ENCODE measurements at places on chromosomes 13 and 19.
A peak's percentile ranks its signal among the peaks of the same experiment; 100 is the strongest.

DNA sequence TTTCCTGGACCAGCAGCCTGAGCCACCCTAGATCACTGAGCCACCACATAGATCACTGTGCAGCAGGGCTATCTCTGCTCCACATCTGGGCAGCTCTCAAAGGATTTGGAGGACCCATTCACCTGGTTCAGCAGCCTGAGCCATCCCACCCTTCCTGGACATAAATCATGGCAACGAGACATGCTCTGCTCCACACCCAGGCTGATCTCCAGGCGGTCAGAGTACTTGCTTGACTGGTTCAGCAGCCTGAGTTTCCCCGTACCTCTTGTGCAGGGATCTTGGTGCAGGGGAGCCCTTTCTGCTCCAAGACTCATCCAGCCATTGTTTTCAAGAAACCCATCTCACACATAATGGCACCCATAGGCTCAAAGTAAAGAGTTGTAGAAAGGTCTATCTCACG is 195.3 kb downstream of the LIG4 start:
- DNase-seq, result no peak

DNA sequence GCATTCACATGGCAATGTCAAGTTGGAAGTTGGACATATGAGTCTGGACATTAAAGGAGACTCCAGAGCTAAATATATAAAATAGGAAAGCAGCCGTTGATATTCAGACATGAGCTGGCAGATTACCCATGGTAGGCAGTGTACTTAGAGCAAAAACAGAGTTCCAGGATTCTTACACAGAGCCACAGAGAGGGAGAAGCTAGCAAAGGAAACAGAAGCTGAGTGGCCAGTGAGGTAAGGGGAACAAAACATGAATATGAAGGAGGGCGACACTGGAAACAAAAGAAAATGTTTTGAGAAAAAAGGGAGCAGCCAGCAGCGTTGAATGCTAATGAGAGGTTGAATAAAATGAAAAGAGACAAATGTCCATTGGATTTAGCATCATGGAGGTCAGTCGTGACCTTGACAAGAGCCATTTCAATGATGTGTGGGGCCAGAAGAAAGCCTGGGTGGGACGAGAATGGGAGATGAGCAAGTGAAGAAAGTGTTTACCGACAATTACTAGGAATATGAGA is 198.4 kb downstream of the POU4F1 start:
- no peak for DNase-seq

DNA sequence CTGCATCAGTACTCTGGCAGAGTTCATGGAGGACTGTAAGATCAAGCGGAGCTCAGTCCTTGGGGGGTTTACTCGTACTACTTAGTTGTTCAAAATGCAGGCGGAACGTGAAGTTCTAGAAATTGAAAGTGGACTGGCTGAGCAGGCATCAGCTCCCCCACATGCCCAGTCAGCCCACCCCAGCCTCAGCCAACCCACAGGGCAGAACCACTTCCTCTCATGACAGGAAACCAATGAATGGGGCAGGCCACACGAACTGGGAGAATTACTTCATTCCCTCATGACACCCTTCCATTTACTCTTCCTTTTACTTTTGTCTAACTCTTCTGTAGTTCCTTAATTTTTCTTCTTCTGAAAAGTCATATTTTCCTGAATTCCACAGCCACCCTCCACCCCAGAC is 71.9 kb downstream of the FLT1 start:
- DNase-seq, result peak; percentile 89

GRCh38 chr19:5050067-5050656 is 81.2 kb downstream of the KDM4B start:
- DNase-seq, result no peak

- DNase-seq, result no peak
Measured at GRCh38 chr13:106696719-106697118, 128.8 kb upstream of the ARGLU1 start.

- DNase-seq, result no peak
Measured at GRCh38 chr19:583968-584239, 5.8 kb upstream of the HCN2 start.

- no peak for DNase-seq
Measured at GRCh38 chr13:23578411-23579071, 8.3 kb downstream of the TNFRSF19 start.

DNA sequence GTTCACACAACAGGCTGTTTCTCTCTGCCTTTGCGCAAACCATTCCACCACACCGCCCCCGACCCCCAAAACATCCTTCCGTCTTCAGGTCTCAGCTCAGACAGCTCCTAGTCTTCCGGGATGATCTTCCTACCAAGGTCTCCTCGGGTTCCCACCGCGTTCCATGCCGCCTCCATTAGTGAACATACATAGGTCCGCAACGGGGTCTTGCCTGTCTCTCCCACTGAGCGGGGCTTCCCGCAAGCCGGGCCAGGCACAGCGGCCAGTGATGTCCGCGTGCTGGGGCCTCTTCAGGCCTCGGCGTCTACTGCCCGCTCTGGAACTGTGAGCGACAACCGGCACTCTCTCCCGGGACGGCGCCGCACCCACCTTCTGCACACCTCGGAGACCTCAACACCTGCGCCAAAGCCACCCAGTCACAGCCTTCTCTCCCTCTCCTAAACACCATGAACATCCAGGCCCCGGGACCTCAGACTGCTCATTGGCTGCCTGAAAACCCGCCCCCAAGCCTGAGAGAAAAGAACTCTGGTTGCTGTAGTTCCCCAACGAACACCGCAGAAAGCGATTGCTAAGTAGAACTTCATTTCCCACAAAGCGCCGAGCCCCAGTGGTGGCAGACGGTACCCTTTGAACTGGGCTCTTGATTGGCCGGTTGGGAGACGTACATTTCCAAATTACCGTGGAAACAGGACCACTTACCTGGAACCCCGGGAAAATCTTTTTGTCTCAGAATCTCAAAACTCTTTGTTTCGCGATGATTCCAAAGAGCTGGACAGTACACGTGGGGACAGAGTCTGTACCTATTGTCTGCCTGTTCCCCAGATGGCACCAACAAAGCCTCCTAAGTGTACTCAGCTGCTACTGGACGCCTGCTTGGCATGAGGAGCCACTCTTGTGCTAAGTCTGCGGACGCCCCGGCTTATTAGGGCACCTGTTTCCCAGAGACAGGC is 9.5 kb downstream of the DYRK1B start:
- DNase-seq, result peak; percentile 84

DNA sequence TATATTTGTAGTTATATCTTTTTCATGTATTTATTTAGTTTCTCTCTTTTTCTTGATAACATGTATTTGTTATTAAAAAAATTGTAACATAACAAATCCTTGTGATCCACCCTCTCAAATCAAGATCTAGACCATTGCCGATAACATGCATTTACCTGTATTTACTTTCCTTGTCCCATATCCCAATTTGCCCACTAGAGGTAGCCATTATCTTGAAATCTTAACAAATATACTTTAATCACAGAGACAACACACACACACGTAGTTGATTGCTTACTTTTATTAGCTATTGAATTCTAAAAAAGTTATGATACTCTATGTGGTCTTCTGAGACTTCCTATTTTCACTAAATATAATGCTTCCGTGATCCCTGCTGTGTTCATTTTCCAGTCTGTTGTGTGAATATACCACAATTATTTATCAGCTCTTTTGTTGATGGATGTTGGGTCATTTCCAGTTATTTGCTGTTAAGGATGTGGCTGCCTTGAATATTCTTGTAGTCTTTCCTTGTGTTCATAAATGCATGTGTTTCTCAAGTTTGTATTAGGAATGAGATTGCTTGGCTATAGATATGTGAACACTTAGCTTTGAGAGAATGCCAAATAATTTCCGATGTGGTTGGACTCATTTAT is 31.3 kb upstream of the ZMYM2 start:
- no peak for DNase-seq

DNA sequence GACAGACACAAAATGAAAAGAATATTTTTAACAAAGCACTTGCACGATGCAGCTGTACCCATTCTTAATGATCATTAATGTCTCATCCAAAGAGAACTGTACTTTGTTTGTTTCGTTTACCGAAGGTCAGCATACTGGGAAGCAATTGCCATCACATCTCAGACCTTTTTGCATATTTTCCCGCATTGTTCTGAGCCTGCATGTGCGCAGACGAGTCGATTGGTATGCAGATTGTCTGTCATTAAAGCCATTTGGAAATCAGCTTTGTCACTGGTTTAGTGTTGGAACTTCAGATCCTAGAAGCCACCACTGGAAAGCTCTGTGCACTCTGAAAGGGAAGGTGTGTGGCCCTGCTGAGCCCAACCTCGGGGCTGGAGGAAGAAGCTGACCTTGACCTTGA is 15.6 kb downstream of the SPACA7 start:
- DNase-seq, result no peak

- no peak for DNase-seq
Measured at GRCh38 chr19:18109733-18110608, 12.4 kb downstream of the MAST3 start.

GRCh38 chr13:95678967-95679366 is 2.0 kb downstream of the DNAJC3 start:
- DNase-seq, result no peak

- no peak for DNase-seq
Measured at GRCh38 chr13:77359171-77359570, 32.3 kb upstream of the MYCBP2 start.

DNA sequence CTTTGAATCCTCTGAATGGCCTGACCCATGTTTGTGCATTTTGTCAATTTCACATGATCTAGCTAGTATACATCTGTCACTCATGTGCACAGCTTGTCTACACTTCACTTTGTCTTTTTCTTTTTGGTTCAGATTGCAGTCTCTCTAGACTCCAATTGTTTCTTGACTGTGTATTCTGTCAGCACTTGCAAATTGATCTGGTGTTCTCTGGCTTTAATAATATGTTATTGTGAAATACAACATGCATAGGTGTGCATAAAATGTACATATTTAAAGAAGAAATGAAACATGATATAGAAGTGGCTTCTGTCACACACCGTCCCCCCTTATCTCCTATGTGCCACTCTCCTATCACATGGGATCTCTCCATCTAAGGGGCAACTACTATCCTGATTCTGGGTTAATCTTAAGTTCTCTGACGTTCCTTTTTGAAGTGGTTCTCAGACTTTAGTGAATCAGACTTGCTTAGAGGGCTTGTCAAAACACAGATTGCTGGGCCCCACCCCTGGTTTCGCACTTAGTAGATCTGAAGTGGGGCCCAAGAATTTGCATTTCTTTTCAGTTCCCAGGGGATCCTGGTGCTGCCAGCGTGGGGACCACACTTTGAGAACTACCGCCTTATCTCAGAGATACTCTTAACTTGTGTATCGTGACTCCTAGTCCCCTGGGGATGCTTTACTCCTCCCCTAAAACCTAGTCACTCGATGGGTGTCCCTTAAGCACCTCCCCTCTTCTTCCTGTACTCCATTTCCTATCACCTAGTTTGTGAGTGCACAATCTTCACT is 5.8 kb downstream of the KRTDAP start:
- no peak for DNase-seq

DNA sequence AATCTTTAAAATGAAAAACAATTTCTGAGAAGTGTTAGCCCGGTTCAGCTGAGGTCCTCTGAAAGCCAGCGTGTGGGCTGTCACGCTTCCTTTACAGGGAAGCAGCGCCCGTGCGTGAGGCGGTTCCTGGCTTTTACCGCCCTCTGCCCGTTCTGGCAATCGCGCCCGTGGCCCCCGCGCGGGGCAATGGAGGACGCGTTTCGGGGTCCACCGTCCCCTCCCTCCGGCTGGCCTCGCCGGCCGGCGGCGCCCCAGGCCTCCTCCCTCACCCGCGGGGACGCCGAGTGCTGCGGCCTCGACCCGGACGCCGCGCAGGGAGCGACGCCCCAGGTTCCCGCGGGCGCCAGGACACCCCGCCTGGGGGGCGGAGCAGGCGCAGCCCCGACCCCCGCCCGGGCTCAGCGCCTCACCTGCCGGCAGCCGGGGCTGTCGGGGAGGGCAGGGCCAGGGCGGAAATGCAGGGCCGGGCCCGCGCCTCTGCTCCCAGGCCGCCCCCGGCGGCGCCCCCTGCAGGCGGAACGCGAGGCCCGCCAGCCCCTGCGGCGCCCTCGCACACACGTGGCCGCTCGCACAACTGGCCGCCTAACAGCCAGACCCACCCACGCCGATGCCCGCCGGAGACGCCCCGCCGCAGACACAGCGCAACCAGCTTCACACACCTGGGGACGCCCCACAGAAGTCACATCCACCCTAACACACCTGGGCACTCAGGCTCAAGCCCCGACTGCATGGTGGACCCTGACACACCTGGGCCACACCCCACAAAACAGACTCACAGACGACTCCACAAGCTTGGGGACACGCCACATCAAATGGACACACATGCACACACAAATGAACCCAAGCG is at the start of gene GGACT:
Gene GGACT, minus strand, starts transcription at position 459 of the 847 bp plus-strand sequence. CDS start 56,198 bp downstream, outside the sequence.
- DNase-seq, result peak; percentile 37

- no peak for DNase-seq
Measured at GRCh38 chr19:37990362-37990761, 83.4 kb downstream of the SIPA1L3 start.

DNA sequence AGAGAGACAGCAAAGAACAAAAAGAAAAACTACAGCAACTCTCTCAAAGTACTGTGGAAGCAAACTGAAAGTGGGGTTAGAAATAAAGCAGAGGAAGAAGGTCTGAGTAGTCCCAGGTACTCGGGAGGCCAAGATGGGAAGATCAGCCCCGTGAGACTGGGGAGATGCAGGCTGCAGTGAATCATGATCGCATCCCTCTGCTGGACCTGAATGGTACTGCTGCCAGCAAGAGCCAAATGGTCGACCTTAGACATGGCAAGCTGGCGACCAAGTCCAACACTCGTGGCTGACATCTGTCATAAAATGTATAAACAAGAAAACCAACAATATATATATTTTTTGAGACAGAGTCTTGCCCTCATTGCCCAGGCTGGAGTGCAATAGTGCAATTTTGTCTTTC is 33.7 kb upstream of the ZNF724 start:
- DNase-seq, result no peak

DNA sequence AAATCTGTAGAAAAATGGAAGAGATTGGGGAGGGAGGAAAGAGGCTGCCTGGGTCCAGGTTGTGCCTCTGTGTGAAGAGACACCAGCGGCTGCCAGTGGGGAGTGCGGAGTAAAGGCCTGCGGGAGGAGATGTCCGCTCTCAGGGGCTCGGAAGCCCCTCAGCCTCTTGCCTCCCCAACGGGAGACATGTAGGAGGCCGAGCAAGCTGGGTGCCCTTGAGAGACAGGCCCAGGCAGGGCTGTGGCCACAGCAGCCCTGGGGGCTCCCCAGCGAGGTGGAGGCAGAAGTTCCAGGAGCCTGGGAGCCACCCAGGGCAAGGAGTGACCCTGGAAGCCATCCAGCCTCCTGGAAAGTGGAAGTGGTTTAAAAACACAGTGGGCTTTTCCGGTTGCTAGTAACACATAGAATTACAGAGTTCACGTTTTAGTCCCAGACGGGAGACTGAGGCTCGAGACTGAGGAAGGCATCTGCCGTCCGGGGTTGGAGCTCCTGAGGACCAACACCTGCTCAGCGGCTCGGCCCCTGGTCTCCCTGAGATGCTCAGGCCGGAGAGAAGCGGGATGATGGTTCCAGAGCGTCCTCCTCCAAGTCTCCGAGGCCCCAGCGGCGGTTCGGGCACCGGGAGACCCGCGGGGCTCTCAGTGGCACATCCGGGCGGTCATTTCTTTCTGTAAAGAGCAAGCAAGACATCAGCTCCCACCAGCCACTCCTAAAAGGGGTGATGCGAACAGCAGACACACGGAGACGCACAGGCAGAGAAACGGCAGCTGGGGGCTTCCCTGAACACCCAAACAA is 21.9 kb upstream of the MKNK2 start:
- DNase-seq, result no peak

GRCh38 chr19:18158467-18158866 is 5.5 kb downstream of the PIK3R2 start:
- DNase-seq, result no peak

- DNase-seq, result no peak
Measured at GRCh38 chr13:53238261-53238660, 209.6 kb downstream of the OLFM4 start.

Data from bone marrow (tissue), 2 donors.